ENCODE measurements at places on chromosomes 11 and 22.

DNA sequence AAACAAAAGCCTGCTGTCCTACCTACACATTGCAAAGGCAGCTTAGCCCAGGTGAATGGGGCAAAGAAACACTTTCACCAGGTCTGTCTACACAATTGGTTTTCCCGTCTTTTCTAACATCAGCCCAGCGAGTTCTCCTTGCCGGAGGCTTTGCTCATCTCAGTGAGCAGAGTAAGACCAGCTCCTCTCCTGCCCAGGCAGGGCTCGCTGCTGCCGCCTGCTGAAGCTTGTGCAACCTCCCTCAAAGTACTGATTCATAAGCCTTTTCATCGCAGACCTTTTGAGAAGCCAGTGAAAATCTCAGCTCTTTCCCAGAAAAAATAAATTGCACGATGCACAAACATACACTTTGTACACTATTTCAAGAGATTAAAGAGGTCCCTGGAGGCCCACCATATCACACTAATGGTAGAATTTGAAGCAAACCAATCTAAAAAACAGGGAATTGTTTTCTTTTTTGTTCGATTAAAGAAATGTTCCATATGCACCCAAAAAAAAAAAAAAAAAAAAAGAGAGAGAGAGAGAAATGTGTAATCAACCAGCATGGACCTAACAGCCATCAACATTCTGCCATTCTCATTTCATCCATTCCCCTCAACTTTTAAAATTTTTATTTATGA, 328.1 kb upstream of the MPPED2 start:
- no peak for DNase-seq

DNA sequence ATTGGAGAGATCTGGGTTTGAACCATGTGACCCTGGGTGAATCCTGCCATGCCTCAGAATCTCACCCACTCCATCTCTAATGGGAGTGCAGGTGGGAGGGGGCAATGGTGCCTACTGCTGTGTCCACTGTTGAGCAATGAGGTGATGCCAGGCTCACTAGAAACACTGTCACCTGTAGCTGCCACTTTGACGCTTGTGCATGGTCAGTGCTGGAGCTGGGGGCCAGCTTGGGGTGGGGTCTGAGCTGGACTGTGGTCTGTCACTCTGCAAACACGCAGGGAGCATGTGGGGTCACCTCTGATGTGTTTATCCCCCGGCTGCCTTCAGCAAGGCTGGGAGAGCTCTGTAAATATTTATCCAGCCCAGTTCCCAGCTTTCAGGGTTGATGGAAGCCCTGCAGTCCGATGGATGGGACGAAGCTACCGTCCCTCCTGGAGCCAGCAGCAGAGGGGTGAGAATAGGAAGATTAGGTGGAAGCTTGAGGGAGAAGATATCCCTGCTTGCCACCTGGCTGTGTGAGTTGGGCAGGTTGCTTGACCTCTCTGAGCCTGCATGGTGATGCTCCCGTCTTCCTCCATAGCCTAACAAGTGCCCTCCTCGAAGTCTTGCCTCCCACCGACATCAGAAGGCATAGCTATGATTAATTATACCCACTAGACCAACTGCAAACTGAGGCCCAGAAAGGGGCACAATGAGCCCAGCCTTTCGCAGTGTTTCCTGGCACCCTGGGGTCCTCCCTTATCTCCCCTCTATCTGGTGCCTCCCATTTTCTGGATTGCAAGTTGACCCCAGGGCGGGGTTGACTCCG, 1.7 kb downstream of the MMP11 start:
- DNase-seq, result no peak

DNA sequence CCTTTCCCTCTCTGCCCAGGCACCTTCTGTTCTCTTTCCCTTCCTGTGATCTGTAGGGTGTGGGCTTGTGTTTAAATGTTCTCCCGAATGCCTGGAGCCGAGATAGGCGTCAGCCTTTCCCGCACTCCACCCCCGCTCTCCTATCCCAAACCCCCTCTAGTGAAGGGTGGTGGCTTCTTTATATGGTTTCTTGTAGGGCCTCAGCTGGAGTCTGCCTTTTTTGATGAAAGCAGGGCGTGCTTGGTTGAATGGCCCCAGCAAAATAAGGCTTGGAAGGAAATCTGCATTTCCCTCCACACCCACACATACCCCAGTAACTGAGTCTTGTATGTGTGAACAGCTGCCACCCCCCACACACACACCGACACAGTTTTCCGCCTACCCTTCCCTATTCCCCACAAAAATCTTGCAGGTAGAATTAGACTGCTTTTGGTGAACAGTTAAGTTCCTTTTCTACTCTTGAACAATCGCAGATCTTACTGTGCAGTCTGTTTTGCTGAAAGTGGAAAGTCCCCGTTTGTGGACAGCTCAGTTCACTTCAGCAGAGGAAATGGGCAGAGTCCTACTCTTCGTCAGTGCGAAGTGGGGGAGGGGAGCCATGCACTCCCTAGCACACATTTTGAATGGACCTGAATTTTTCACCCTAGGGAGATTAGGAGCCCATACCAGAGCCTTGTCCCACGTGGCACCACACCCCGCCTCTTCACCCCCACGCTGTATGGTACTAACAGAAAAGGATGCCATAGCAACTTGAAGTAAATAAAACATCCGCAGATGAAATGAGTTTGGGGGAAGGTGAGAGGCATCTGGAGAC, 25.5 kb upstream of the GRK2 start:
- DNase-seq, result peak; percentile 82

- no peak for DNase-seq
These were observed 3.5 kb downstream of the TRIM66 start for GRCh38 chr11:8679006-8679405.

DNA sequence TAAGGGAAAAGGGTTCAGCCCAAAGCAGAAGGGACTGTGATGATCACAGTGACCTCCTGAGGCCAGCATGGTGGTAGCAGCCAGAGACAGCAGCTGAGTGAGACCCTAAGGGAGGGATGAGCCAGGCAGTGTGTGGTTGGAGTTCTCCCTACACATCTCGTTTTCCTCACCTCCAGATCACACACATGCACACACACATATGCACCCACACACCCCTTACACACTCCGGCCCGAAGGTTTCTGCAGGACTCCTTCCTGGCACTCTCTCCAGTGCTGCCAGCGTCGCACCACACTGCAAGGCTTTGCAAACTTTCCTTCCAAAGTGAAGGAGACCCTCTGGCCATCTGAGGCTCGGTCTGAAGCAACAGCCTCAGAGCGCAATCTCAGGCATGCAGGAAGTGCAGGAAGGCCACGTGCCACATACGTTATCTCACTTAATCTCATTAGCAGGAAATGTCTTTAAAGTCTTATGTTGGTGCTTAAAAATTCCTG, 26.9 kb upstream of the TP53I11 start:
- DNase-seq, result no peak

DNA sequence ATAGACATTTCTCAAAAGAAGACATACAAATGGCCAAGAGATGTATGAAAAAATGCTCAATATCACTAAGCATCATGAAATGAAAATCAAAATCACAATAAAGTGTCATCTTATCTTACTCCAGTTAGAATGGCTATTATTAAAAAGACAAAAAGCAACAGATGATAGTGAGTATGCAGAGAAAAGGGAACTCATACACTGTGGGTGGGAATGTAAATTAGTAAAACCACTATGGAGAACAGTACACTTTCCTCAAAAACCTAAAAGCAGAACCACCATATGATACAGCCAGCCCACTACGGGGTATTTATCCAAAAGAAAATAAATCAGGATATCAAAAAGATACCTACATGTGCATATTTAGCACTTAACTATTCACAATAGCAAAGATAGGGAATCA, 700.0 kb upstream of the ANO5 start:
- DNase-seq, result no peak

GRCh38 chr22:46050916-46051614, 74.1 kb upstream of the WNT7B start:
- DNase-seq, result no peak

DNA sequence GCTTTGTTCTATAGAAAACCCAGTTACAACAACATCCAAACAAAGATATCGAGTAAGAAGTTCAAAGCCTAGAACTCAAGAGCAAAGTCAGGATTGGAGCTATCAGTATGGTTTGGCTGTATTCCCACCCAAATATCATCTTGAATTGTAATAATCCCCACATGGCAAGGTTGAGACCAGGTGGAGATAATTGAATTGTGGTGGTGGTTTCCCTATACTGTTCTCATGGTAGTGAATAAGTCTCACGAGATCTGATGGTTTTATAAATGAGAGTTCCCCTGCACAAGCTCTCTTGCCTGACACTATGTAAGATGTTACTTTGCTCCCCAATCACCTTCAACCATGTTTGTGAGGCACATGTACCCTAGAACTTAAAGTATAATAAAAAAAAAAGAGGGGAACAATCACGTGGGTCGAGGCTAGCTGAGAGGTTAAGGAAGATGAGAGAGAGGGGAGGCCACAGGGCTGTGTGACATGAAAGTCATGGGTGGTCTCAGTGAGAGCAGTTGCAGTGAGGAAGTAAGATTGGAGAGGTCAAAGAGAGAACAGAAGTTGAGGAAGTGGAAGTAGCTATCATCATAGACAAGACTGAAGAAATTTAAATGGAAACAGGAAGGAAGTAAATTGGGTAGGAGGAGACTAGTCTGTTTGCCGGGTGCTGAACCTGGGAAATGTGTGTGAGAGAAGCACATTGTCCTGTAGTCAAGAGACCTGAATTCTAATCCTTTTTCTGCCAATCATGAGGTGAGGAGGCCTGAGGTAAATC, 80.1 kb upstream of the CD44 start:
- no peak for DNase-seq

DNA sequence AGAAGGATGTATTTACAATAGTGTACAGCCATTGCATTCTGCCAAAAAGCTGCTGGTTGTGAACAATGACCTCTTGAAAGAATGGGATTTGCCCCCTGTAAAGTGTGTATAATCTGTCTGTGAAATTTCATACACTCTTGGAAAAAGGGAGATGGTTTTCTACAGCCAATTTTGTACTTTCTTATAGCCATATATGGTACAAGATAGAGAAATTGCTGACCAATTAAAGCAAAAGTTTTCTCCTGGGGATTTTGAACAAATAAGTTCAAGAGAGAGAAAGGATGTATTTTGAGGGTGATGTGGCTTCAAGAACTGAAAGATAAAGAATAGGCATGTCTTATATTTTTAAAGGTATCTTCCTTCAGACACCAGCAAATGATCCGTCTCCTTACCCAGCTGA, 211.0 kb downstream of the NAV2 start:
- no peak for DNase-seq

DNA sequence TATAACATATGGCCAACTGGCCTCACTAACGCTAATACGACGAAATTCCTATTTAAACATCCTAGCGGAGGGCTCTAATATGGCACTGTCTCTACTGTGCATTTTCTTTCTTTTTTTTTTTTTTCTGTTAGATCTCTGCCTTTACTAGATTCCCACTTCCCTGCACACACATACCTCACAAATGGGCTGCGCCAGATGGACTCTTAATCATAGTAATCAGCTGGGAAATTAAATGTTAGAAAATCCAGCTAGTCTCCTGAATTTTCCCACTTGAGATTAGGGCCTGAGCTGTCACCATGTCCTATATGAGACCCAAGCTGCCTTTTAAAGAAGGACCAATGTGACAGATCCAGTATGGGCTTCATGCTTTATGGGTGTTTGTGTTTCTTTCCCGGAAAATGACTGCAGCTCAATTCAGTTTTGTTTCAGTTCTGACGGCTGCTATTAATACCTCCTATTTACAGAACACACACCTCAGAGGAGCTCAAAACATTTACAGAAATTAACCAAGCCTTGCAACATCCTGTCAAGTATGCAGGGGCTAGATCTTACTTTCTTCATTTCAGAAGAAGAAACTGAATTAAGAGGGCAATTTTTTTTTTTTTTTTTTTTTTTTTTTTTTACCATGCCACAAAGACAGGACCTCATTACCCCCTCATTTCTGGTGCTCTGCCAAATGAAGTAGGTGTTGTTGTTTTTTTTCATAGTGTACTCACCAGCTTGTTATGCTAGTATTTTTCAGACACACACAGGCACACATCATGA, 49.8 kb upstream of the BLID start:
- no peak for DNase-seq

DNA sequence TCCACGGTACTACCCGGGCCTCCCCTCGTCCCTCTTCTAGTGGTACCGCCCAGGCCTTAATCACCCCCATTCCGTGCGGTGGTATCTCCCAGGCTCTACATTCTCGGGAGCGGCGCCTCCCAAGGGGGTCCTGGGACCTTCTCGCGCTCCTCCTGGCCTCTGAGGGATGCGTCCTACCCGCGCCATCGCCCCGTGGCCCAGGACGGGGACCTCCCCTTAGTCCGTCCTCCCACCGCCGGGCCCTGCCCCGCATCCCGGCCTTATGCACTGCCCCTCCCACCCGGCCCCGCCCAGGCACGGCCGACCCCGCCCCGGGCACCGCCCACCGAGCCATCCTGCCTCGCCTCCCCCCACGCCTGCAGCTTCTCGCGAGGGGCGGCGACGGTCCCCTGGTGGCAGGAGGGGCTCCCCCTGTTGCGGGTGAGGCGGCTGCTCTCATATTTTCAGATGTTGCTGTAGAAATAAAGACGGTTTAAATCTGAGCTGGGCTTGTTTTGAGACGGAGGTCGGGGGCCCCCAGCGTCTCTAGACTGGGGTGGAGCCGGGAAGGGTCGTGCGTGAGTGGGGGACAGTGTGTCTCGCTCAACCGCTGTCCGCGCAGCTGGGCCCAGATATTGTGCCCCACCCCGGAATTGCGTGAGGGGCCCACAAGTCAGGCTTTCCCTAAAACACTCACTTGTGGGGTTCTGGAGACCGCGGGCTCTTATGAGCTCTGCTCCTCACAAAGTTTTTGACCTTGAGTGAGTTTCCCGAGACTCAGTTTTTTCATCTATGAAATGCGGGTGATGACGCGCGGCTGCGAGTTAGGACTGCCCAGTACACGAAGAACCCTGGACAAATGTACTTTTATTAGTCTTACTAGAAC, 828 bp upstream of the RAB1B start:
- DNase-seq, result peak; percentile 82

- no peak for DNase-seq
These were observed 420.0 kb downstream of the DYNC2H1 start for GRCh38 chr11:103529181-103529684.

- peak; percentile 52 for DNase-seq
These were observed 2.0 kb downstream of the MYH9 start for GRCh38 chr22:36385491-36386350.

- DNase-seq, result peak; percentile 49
These were observed 375 bp downstream of the SLC25A1 start for GRCh38 chr22:19178065-19178656.

DNA sequence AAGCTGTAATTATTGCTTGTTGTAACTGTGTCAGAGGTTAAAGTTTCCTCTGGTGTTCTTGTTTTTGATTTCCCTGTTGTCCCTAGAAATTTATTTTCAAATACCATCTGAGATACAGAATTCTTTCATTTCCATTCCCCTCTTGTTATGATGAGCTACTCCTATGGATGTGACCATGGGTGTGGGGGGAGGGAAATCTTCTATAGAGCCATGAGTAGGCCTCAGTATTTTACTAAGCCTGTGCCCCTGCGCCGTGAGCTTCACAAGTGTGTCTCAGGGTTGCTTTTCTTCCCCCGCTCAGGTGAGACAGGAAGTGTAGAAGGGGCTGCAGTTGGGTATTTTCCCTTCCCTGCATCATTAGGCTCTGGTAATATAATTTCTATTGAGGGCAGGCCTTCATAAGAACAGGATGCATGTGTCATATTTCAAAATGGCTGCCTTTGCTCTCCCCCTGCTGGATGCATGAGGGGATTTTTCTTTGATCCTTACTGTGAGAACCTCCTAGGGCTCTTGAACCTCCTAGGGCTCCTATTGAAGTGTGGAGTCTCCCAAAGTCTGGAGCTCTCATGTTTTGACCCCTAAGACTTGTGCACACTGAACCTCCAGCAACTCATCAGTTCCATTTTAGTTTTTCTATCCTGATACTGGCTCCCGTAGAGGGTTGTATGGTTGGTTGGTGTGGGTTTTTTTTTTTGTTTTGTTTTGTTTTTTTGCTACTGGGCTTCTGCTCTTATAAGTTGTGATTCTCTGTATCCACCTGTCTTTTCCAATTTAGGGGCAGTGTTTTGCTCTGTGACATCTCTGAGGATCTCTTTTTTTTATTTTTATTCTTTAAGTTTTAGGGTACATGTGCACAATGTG, 658.2 kb downstream of the NTM start:
- no peak for DNase-seq
